ENCODE measurements at places on chromosomes 6 and 20.

- DNase-seq = no peak
These were observed 160.3 kb downstream of the GRM1 start for GRCh38 chr6:146189131-146189530.

- no peak for DNase-seq
These were observed 388.4 kb downstream of the BTBD3 start for GRCh38 chr20:12306107-12306506.

- DNase-seq = no peak
These were observed 26.5 kb downstream of the BCL2L1 start for GRCh38 chr20:31695849-31696804.

DNA sequence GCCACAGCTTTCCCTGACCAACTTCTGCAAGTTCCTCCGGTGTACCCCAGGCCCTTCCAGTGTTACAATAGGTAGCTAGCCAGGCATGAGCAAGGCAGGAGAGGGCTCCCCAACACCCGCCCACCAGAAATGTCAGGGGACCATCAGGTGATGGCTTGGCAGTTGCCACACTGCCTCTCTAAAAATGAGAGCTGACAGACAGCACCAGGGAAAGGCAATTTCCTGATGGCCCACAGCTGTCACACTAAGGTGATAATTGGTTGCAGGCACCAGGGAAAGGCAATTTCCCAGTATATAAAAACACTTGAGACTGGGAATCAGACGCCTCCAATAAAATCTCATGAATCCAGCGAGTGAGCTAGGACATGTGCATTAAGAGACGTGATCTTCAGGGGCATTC lies 49.9 kb downstream of the PXDC1 start:
- no peak for DNase-seq

DNA sequence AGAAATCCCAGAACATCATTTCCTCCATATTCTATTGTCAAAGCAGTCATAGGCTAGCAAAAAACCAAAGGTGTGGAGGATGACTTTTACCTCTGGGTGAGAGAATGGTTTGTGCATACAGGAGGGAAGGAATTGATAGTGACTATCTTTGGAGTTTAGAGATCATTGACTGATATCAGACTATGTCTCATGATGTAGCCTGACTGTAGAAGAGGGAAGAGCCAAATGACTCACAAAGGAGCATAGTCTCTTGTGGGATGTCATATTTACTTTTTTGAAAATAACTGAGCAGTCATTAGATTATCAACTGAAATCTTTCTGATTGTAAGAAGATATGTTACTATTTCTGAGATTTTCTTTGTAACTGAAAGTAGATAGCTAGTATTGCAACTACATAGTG lies 158.5 kb downstream of the FLRT3 start:
- DNase-seq = no peak

DNA sequence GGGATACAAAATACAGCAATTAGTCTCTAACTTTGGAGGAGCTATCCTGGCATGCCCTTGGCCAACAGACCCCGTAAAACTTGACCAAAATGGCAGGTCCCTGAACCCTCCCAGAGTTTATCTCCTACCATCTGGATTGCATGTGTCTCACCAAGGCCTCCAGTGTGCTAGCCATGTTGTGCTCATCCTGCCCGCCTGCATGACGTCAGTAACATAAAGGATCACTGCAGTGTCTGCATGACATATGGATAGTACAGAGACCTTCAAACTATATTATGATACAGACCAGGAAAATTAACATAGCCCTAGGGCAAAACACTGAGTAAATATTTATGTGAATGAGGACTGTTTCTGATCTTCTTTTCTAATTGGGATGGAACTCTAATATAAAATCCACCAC lies 25.3 kb downstream of the CPXM1 start:
- no peak for DNase-seq

GRCh38 chr20:38402816-38403215 lies 32.3 kb downstream of the SNHG17 start:
- no peak for DNase-seq

DNA sequence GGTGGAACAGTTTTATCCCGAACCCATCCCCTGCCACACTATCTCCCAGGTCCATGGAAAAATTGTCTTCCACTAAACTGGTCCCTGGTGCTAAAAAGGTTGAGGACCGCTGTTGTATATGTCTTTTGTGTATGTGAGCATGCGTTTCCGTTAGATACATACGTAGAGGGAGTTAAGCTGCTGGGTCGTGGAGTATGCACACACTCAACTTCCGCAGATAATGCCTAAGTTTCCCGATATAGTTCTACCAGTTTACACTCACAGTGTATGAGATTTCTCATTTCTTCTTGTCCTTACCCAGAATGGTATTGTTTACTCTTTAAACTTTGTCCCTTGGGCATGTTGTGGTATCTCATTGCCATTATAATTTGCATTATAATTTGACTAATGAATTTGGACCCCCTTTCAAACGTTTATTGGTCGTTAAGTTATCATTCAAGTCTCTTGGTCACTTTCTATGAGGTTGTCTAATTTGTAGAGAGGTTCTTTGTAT lies 50.5 kb upstream of the SCAF8 start:
- no peak for DNase-seq

- DNase-seq = no peak
These were observed 116.8 kb upstream of the SASH1 start for GRCh38 chr6:148225871-148226270.

- DNase-seq = no peak
These were observed 42.4 kb downstream of the LCA5 start for GRCh38 chr6:79494841-79495240.

- no peak for DNase-seq
These were observed 4.5 kb upstream of the CITED2 start for GRCh38 chr6:139378882-139379341.

DNA sequence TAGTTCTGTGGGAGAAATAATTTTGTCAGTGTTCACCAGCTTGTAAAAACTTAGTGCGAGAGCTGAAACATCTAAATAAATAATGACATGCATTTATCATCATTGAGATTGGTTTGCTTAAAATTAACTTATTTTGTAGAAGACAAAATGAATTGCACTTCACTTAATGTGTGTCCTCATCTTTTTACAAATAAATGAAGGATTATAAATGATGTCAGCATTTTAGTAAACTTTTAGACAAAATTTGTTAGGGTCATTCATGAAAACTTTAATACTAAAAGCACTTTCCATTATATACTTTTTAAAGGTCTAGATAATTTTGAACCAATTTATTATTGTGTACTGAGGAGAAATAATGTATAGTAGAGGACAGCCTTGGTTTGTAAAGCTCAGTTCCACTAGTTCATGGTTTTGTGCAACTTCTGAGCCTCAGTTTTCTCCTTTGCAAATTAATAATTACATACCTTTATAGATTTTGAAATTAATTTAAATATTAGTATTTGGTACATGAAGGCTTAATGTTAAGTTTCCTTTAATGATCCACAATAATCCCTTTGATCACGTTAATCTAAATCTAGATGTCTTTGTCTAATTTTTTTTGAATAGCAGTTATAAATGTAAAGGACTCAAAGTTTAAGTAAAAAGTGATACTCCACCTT lies 9.2 kb downstream of the LOC128125822 start:
- no peak for DNase-seq

DNA sequence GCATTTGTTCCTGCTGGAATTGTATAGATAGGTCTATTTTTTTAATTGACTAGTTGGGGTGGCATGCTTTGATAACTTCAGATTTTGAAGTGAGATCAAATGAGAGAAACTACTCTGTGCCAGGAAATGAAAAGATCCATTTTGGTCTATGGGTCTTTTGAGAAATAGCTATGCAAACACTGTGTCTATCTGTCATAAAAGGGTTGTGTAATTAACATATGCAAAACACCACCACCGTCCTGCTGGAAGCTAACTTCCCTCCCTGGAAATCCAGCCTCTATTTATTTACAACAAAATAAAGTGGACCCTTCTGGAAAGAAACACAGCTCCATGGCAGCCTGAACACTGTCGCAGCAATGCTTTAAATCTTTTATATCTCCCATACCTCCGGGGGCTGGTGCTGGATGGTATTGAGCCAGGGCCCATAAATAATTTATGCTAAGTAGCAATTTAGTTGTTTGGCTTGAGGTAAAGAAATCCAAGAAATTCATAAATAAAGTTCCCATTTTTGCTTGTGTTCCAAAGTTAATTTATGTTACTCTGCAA lies 244.2 kb upstream of the POU3F2 start:
- DNase-seq = no peak

DNA sequence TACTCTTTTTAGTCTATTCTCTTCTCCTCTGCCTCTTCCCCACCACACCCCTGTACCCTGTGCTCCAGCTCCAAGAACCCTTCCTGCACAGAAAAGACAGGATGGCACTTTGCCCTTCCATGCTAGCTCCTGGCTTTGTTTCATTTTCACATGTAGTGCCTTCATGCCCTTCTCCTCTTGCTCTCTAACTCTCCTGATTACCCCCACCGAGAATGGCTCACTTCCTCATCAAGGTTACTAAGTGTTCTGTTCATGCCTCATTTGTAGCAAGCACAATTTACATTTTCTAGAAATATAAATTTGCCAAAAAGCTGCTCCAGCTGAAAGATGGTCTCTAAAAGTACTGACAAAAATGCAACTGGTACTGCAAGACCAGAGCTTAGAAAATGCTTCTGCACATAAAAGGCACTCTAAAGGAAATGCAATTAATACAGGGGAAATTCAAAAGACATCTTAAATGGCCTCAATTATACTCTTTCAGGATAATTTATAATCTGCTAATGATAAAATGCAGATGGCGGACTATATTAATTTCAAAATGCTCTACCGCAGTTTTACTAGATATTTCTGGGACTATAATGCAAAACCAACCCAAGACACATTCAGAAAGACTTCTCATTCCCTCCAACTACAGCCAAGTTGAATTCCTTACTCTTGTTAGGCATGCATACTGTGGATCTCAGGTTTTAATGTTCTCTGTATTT lies 570.2 kb downstream of the PRKN start:
- no peak for DNase-seq

- DNase-seq = no peak
These were observed 373.5 kb upstream of the BTBD3 start for GRCh38 chr20:11544029-11544678.

- DNase-seq = no peak
These were observed 42.9 kb downstream of the PKIB start for GRCh38 chr6:122653094-122653493.

DNA sequence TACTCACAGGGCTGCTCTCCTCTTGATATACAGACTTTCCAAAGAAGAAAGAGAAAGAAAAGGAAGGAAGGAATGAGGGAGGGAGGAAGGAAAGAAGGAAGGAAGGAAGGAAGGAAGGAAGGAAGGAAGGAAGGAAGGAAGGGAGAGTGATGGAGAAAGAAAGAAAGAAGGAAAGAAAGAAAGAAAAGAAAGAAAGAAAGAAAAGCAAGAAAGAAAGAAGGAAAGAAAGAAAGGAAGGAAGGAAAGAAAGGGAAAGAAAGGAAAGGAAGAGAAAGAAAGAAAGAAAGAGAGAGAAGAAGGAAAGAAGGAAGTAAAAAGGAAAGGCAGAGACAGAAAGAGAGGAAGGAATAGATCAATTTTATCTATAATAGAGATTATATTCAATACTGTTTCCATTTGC lies 1257.4 kb downstream of the EPHA7 start:
- no peak for DNase-seq

GRCh38 chr6:30810813-30811339 lies 66.5 kb upstream of the IER3 start:
- DNase-seq = no peak

DNA sequence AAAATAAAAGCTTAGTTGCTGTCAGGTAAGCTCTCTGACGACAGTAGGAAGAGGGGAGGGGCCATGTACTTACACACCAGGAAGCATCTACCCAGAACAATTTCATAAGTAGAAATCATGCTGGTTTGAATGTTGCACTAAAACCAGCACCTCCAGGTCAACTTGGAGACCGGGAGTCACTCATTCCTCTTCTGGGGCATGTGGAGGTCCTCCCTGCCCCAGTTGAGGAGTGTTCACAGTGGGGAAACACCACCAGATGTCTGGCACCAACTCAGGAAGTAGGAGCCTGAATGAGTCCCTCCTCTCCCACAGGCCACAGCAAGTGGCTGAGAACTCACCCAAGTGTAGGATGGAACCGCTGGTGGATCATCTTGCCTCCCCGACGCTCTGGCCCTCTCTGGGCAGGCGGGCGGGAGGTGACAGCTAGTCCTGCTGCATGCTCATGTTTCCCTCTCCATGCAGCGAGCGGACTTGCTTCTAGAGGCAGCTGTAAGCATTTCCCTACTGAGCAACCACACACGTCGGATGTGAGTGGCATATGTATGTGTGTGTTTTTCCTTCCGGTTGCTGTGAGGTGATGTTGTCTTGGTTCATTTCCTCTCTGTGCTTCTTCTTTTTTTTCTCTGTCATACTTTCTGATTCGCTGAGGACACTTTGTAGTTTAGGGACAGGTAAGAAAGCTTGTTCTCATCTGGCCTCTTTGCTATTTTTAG lies 149.5 kb upstream of the NEDD9 start:
- peak; percentile 19 for DNase-seq

- DNase-seq = no peak
These were observed 67.2 kb upstream of the TRAF3IP2 start for GRCh38 chr6:111672761-111673450.

- DNase-seq = no peak
These were observed 2.1 kb upstream of the ZKSCAN4 start for GRCh38 chr6:28254121-28254519.

GRCh38 chr6:5045416-5045815 lies 39.7 kb upstream of the PPP1R3G start:
- no peak for DNase-seq

DNA sequence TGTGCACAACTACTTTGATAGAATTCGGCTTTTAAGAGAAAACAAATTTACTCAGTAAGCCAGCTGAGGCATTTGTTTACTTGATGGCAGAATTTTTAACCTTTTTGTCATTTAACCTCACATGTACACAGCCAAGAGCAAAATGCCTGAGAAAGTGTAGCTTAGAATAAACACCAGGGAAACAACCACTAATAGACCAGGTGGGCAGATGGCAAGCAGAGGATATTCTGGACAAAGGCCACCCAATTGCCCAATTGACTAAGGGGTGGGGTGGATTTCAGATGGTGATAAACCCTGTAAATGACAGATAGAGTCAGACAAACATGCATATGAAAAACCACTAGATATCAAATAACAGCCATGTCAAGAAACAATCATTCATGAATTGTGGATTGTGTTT lies 190.7 kb upstream of the FBXL4 start:
- no peak for DNase-seq

- no peak for DNase-seq
These were observed 11.8 kb downstream of the B4GALT5 start for GRCh38 chr20:49701916-49702315.

GRCh38 chr6:170178561-170179477 lies 112.1 kb downstream of the DLL1 start:
- DNase-seq = no peak

DNA sequence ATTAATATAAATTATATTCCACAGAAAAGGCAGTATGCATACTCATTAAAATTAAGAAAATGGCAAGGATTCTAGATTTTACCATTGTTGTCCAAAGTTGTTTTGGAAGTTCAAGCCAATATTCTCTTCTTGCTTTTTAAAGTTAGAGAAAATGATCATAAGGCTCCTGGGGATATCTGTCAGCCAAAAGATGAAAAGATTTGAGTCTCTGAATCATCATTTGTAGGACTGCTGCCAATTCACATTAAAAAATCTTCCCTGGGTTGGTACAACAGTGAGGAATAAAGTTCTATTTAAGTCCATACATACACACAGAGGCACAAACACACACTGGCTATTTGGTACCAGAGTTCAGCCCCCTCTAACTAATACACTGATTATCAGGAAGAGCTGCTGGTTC lies 620.1 kb downstream of the COL12A1 start:
- no peak for DNase-seq

GRCh38 chr6:56962441-56962840 lies 7.5 kb downstream of the BEND6 start:
- no peak for DNase-seq

All from esophagus squamous epithelium (tissue), 5 donors.